ENCODE measurements at places on chromosomes 5 and 9. TPM values are rescaled to one million over a fixed set of nuclear protein-coding genes. Genes with fewer than 3 reads are reported as not detected.

C9orf152 gene
- total RNA-seq: not detected

BTNL9 gene
- not detected for total RNA-seq

RAI14 gene
- 337 TPM for total RNA-seq

GZMA gene
- total RNA-seq: not detected
